ENCODE measurements at places on chromosomes 7 and 10.

GRCh38 chr10:98956576-98957260 lies 278.9 kb downstream of the HPSE2 start:
- DNase-seq = no peak

DNA sequence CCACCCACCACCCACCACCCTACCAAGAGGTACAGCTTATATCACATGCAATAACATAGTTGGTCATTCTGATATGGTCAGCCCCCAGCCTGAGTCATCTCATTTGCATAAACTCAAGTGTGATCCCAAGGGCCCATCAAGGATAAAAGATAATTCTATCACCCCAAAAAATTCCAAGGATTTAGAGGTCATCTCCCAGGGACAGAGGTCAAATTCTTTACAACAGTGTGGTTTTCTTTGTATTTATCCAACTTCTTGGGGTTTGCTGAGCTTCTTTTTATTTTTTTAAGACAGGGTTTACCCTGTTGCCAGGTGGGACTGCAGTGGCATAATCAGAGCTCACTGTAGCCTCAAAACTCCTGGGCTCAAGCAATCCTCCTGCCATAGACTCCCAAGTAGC lies 9.4 kb upstream of the GTPBP10 start:
- no peak for DNase-seq

DNA sequence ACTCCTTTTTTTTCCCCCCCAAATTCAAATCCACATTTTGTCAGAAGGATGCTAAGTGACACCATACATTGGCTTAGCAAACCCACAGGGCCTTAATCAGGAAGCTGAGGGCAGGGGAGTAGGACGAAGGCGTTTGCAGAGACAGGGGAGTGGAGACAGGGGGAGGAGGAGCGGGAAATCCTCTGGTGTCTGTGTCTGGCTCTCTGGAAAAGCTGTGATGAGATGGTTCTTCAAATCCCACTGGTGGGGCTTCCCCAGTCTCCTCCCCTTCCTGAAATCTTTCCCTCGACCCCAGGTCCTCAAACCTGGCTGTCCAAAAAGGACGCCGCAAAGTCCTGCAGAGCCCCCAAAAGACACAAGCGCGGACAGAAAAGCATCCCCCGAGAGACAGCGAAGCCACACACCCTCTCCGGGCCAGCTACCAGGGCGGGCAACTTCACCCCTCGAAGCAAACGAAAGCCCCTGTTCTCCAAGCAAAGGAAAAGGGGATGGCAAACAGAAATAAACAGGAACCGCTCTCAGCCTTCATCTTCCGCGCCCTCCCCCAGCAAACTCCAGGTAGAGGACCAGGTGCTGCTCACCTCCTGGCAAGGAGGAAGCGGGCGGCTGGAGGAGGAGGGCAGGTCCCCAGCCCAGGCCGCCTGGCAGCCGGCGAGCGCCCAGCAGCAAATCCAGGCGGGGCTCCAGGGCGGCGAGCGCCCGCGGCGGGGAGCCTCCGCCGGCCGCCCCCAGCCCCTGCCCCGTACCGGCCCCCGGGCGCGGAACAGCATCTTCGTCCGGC lies 520 bp downstream of the ELAPOR2 start:
- DNase-seq = no peak

DNA sequence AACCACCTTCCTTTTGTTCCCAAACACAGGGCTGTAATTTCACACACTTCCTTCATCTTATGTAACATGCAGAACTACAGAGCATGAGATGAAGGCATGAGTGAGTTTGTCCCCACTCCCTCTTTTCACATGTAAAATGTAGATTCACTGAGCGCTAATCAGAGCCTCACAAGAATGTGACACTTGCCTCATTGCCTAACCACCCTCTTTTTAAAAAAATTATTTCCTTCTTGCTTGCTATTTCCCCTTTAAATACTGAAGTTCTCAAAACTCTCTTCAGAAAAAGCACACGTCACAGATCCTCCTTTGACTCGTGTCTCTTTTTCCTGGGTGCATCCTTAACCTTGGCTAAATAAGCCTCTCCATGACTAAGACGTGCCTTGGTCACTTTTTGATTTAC lies 121.2 kb upstream of the TARP start:
- no peak for DNase-seq

DNA sequence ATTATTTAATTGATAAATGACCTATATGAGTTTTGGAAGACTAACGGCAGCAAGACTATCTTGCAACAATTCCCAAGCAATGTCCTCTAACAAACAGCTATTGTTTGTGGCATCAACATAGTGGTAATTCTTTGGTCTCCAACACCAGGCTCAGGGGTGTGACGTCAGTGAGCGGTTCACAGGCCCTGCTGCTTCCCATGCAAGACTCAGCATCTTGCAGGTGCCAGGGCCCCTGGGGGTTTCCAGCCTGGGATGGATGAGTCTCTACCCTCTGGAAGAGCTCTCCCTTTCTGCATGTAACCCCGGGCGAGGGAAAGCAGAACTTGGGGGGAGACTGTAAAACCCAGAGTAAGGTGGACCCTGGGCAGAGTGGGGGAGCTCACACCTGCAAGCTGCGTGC lies 164.7 kb downstream of the ACTR3B start:
- no peak for DNase-seq

DNA sequence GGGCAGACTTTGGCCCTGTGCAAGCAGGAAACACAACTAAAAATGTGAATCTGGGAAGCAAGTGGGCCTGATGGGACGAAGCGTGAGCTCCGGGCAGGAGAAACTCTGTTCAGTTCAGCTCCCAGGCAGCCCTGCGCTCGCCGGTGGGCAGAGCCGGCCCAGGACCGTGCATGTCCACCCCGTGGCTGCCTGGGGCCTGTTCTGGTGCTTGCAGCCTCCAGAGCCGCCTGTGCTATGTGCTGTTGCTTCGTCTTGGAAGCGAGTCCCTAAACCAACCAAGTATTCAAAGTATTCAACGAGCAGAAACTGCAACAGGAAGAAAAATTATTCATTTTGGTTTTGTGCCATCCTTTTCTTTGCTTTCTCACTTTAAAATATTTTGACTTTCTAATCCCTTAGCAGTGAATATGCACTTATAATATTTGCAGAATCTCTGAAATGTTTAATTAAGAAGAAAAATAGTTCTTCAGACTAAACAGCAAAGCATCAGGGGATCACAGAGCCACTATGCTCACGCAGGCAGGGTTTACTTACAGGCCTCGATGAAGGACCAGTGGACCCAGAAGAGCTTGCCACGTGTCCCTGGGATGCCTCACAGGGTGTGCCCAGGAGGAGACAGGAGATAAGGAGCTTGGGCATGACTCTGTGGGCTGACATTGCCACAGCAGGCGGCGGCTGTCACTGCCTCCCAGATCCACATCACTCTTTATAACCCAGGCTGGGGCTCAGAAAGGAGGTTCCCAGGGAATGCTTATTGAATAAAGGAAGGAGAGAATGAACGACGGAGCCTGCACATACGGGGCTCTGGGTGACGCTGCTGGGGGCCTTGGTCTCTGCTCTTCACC lies 45.6 kb downstream of the VIPR2 start:
- DNase-seq = no peak

GRCh38 chr7:148898845-148899484 lies 14.9 kb upstream of the EZH2 start:
- DNase-seq = no peak

DNA sequence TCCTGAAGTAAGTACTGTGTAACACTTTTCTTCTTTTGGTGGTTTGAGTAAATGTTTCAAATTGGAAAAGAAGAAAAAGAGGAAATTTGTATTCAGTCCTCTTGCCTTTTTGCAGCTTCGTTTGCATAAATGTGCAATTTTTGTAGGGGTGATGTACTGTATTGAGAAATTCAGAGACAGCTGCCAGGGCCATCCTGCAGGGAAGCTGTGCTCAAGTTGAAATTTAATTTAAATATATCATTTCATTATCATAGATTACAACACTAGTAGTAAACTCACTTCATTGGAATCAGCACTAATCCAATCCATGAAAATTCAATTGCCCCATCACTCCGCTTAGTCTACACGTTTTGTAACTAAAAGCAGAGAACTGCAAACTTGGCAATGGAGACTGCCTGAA lies 415.4 kb downstream of the DNAJB9 start:
- no peak for DNase-seq

GRCh38 chr10:67783606-67784294 lies 54.2 kb downstream of the DNAJC12 start:
- no peak for DNase-seq

- DNase-seq = no peak
Measured at GRCh38 chr7:106629516-106629915, 31.4 kb downstream of the CCDC71L start.

- no peak for DNase-seq
Measured at GRCh38 chr10:26821699-26822570, 38.8 kb downstream of the ABI1 start.

GRCh38 chr10:129547608-129548007 lies 80.6 kb downstream of the MGMT start:
- no peak for DNase-seq

DNA sequence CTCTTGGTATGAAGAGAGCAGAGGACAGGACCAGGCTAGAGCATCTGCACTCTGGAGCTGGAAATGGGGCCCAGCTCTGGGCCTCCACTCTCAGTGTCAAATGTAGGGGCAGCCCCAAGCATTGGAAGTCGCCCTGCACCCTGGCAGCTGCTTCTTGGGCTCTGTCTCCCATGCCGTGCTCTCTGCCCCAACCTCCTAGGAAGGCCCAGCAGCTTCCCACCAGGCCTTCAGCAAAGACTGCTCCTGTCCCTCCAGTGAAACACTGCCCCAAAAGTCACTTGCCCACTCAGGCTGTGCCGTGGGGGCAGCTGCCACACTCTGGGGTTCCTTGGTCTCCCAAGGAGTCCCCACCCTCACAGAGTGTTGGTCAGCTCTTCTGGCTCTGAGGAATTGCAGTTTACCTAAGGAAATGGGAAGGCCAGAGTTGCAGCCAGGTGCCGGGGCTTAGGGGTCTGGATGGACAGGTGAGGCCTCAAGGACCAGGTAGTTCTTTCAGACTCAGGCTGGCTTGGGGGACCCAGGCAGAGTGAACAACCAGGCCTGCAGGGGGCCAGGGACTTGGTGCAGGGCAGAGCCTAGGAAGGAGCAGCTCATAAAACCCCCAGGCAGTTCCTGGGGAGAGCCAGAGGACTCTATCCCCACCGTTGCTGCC lies 9.4 kb upstream of the OPN4 start:
- DNase-seq = no peak

DNA sequence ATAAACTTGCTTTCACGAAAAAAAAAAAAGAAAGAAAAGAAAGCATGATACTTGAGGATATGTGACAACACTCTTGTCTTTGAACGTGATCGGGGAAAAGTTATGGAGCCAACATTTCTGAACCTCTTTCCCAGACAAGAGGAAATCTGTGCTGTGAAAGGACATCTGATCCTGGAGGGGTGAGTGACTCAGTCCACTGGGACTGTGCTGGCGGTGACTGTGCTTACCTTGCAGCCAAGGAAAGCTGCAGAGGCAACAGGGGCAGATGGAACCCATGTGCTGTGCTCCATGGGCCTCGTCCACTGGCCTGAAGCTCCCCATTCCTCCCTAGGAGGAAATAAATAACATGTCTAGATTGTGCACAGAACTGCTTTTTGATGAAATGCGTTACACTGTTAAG lies 116.5 kb upstream of the RAB11FIP2 start:
- DNase-seq = no peak

GRCh38 chr7:76023002-76023401 lies 24.8 kb downstream of the STYXL1 start:
- DNase-seq = no peak

DNA sequence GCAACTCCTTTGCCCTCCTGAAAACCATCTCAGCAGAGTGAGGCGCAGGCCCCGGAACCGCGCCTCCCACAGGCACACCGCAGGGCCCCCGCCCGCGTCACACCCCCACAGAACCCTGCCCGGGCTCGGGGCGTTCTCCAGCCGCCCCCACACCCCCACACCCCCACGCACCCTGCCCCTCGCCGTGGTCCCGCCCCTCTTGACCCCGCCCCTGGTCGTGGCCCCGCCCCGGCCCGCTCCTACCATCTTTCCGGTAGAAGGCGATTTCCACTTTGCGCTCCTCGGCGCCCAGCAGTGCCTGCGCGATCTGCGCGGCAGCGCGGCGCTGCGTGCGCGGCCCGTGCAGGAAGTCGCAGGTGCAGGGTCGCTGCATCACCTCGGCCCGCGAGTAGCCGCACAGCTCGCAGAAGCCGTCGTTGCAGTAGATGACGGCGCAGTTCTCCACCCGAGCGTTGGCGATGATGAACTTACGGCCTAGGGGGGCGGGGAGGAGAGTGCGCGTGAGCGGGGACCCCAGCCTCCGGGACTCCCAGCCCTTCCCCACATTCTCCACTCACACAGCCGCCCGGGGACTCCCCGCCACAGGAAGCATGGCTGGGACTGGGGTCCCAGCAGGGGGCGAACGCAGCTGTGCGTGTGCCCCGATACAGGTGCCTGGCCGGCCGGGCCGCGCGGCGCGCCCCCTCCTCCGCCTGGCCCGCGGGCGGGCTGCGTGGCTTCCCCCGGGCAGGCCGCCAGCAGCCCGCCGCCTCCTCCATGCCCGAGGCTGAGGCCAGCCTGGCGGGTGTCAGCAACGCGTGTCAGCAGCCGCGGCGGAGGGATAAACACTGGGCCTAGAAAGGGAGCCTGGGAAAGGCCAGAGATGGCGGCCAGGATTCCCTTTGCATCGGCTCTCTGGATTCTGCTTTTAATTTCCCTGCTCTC lies 3.4 kb downstream of the KCNH2 start:
- peak; percentile 64 for DNase-seq

- DNase-seq = no peak
Measured at GRCh38 chr7:123771256-123771655, 22.5 kb upstream of the WASL start.

DNA sequence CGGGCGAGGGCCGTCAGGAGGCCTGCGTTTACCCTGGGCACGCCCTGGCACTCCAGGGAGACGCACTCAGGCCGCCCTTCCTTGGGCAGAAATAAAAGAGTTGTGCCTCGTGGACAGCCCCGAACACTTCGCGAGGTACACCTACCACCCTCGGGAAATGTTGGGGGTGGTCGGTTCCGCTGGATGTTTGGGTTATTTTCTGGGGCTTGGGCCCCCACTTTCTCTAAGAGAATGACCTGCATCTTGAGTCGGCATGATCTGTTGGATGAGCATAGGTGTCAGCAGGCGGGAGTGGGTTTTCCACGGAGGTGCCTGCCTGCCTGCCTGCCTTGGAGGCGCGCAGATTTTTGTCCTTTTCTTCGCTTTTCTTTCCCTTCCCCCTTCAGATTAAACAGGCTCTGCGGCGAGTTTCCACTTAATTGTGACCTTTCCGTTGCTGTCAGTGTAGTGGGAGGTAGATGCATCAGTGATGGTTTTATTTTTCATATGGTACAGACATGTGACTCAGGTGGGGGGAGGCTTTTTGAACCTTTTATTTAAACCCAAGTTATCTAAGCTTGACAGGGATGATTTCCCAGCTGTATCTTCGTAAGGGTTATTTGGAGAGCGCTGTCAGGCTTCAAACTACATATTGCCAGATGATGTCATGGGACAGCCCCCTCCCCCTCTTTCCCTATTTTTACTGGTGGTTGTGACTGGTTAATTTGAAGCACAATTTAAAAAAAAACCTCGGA lies 661 bp downstream of the HECTD2 start:
- no peak for DNase-seq

DNA sequence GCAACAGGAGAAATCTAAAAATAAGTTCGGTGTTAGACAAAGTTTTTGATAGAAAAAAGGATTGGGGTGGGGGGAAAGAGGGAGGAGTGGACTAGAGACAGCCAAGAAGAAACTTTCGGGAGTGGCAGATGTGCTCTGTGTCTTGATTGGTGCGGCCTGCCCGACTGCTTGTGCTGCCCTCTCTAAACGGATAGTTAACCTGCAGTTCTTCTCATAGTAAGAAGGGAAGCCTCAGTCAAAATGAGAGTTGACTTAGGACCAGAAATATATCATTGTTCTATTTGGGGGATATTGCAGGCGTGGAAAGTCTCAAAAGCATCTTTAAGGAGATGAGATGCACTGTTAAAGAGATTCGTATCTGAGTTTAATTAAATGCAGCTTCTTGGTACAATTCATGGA lies 39.3 kb downstream of the UBE3C start:
- no peak for DNase-seq

All from stimulated activated CD8-positive, alpha-beta memory T cell treated with anti-CD3 and anti-CD28 coated beads, Interleukin-15, amount 100 ng/mL, for 4 hours (primary cell).